COLO829 (cell line): ENCODE measurements at places on chromosomes 2 and 18.

DNA sequence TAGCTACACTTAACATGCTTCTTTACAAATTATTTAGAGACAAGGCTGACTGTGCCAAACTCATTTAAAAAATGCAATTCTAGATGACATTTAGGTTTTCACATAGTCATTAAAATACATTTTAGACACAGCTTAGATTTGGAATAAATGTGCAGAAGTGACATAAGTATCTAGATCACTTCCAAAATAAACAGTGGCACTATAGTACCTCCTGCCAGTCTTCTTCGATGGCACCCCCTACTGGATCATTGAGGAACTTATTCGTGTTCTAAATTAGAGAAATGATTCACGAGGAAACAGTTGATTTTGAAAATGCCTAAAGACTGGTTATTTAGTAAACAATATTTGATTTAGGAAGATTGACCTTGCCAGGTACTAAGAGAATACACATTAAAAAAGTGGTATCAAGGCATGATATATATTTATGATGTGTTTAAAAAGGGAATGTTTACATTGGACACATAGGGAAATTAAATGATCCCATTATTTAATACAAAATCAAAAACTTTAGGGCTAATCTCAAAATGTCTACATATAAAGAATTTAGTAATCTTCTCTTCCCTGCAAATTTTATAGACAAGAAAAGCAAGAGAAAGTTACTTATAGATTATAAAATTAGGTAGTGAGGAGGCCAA lies 323.9 kb downstream of the XIRP2 start:
- DNase-seq = peak; percentile 35

DNA sequence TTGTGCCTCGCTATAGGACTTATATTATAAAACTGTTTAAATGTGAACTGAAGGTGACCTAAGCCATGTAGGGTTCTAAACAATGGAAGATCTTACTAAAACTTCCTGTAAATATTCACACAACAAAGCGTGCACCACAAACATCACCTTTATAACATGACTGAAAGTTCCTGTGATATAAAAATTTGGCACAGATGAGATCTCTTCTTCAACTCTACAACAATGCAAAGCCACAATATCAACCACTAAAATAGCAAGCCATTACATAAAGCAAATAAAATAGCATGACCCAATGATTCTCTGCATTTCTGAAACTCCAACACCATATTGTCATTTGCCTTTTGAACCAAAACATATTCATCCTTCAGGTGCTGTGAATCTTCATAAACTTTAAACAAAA lies 3.5 kb downstream of the YES1 start:
- DNase-seq = no peak

DNA sequence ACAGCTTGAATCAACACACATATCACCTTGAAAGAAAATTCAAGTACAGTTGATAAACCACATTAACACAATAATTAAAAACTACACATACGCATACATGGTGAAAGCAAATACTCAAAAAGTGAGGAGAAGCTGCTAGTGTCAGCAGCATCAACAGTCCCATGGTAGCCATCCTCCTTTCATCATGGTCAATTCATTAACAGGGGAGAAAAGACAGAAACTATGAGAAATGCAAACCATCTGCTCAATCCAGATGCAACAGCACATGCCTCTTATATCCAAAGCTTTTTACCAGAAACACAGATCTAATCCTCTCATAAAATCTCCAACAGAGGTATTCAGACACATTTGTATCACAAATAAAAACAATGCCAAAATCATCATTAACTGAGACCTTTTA lies 81.9 kb upstream of the CHRNA1 start:
- DNase-seq = no peak

DNA sequence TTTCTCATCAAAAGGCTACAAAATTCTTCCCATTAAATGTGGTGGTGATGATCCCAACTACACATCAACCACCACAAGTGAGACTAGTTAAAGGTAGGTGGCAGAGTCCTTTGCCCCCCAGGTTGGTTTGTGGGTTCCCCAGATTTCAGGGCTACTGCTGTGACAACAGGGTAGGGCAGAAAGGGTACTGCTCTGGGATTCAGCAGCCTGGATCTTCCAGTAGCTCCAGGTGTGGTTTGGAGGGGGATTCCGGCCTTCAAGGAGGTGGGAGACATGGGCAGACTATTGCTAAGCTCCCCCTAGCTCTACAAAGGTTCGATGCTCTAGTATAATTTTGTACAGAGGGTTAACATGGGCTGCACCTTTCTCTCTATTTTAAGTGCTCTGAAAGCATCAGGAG lies 74.9 kb upstream of the FZD5 start:
- DNase-seq = no peak

DNA sequence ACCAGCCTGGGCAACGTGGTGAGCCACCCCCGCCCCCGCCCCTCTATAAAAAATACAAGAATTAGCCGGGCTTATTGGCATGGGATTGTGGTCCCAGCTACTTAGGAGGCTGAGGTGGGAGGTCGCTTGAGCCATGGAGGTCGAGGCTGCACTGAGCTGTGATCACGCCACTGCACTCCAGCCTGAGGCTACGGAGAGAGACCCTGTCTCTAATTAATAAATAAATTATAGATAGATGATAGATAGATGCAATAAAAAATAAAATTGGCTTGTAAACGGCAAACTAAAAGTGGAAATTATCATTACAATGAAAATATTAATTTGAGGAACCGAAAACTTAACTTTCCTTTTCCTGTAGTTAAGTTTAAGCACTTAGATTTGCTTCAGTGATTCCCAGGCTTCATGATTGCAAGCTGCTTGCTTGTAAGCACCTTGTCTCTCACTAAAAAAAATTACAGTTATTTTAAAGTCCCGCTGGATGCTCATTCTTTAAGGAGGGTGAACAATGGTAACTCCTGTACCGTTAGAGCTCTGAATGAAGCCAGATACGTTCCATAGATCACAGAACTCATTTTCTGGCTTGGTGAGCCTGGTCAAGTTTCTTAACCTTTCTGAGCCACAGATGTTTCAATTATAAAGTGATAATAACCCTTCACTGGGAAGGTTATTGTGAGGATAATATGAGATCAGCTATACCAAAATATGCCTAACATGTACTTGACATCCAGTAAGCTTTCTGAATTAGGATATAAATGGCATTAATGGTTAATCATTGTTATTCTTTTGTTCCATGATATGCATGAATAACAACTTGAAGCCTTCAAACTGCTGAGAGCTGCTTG lies 9.3 kb upstream of the NARS1 start:
- no peak for DNase-seq

- DNase-seq = no peak
These were observed 61.5 kb downstream of the TRIP12 start for GRCh38 chr2:229860334-229860733.

- no peak for DNase-seq
These were observed 836.7 kb downstream of the CBLN2 start for GRCh38 chr18:71707400-71707799.

- DNase-seq = no peak
These were observed 4.2 kb upstream of the ONECUT2 start for GRCh38 chr18:57431002-57431382.

DNA sequence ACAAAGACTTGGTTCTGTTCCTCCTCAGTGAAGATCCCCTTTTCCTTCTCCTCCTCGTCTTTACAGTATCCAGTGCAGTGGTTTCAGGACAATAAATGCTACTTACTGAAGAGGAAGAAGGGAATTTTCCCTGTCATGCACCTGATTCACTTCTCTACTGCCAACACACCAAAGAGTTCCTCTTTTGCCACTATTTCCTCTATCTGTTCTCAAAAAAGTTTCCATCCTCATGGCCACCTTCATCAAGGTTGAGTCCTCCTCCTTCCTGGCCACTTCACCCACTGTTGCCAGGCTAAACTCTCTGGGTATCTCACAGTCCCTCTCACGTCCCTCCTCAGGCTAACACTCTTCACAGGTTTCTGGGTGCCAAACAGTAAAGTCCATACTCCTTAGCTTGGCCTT lies 41.7 kb downstream of the PLEKHM3 start:
- DNase-seq = no peak

- DNase-seq = no peak
These were observed 335.7 kb downstream of the GALNT13 start for GRCh38 chr2:154207288-154208047.

DNA sequence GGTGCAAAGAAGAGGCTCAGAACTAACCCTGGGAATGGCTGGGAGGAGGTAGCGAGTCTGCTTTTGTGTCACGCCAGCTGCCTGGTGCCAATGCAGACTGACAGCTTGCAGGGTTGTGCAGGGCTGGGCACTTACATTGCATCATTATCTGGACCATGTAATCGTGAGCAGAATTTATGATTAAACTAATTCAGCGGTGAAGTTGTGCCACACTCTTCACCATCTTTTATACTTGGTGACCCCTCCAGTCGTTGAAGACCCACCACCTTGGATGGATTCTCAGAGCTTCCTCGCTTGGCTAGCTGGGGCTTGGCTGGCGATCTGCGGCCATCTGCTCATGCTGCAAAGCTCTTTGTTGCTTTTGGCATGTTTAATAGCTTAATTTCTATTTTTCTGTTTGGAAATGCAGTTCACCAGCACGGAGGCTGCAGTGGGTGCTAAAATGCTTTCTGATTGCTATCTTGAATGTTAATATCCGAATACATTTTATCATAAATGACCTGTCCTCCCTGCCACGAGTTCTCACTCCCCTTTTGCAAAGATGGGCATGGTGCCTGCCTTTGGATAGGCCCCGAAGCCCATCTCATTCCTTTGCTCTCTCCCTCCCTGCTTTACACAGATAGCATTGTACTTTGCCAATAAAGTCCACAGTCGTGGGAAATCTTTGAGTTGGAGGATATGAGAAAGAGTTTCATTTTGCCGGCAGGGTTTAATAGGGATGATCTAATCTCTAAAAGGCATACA lies 188.2 kb downstream of the PRKCE start:
- peak; percentile 69 for DNase-seq

DNA sequence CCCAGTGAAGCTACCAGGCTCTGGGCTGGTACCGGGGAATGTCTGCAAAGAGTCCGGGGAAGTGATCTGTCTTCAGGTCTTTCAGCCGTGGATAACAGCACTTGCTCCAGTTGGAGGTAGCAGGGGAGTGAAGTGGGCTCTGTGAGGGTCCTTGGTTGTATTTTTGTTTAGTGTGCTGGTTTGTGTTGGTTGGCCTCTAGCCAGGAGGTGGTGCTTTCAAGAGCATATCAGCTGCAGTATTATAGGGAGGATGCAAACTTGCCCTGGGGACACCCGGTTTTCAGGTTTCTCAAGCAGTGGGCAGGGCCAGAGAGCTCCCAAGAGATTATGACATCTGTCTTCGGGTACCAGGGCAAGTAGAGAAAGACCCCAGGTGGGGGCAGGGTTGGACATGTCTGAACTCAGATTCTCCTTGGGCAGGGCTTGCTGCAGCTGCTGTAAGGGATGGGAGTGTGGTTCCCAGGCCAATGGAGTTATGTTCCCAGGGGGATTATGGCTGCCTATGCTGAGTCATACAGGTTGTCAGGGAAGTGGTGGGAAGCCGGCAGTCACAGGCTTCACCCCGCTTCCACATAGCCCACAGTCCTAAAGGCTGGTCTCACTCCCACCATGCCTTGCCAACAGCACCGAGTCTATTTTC lies 34.4 kb downstream of the ACAA2 start:
- DNase-seq = no peak

- no peak for DNase-seq
These were observed 1.9 kb upstream of the HOXD11 start for GRCh38 chr2:176105078-176105729.

- no peak for DNase-seq
These were observed 152.2 kb downstream of the PID1 start for GRCh38 chr2:229118927-229119326.

DNA sequence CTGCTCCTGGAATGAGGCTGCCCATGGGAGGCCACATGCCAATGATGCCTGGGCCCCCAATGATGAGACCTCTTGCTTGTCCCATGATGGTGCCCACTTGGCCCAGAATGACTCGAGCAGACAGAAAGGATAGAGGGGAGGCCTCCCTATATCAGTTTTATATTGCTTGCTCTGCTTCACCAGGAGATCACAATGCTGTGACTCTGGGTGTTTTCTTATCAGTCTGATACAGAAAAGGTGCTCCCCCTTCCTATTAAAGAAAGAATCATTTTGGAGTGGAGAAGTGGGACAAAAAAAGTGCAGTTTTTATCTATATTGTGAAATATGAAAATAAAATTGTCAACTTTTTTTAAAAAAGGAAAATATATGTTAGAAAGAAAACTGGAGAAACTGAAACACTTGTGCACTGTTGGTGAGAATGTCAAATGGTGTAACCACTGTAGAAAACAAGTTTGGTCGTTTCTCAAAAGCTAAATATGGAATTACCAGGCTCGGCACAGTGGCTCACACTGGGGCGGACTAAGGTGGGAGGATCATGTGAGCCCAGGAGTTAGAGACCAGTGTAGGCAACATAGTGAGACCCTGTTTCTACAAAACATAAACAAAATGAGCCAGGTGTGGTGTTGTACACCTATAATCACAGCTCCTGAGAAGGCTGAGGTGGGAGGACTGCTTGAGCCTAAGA lies 21.8 kb downstream of the LPIN2 start:
- no peak for DNase-seq

GRCh38 chr2:189127756-189128155 lies 51.8 kb downstream of the COL5A2 start:
- DNase-seq = no peak

DNA sequence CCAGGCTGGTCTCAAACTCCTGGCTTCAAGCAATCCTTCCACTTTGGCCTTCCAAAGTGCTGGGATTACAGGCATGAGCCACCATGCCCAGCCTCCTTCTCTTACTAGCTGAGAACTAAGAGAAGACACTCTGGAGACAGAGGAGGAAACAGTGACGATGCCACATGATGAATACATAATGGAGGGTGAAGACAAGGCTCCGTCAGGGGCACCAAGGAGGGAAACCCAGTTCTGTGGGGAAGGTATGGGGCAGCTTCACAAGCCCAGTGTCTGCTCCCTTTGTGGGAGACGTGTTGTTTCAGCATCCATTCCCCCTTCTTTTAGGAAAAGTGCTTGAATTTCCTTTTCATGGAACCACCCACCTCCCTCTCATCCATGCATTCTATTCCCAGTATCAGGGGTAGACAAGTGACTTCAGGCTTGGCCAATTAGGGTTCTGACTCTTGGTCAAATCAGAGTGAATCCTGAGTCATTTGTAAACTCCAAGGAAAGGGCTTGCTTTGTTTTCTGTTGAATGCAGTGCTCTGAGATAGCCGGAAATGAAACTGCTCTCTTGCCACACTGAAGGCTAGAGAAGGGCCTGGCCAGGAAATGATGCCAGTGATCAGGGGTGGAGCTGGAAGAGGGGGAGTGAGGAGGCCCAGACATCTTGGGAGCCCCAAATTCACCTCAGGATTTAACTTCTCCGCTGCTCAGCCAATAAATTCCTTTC lies 23.7 kb downstream of the TMEM127 start:
- peak; percentile 92 for DNase-seq

GRCh38 chr2:148754864-148755263 lies 110.3 kb downstream of the EPC2 start:
- DNase-seq = no peak

DNA sequence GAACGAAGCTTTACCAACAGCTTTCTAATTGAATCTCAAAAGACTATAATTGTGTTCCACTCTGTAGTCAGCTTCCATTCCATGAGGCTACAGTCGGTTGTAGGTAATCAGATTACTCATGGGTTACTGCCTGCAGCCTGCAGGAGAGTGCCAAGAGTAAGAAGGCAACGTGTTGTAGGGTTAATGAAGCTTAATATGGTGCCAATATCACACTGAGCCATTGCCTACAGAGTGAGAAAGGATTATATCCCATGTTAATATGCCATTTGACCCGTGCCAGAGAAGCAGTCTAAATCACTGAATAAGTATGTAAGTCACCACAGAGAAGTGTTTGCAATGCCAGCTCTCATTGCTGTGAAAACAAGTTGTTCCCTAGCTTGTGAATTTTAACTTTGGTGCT lies 734.5 kb upstream of the ACVR2A start:
- no peak for DNase-seq
